ENCODE measurements at places on chromosomes 13 and 19. TPM values are rescaled to one million over a fixed set of nuclear protein-coding genes. Genes with fewer than 3 reads are reported as not detected.
A peak's percentile ranks its signal among the peaks of the same experiment; 100 is the strongest.

DNA sequence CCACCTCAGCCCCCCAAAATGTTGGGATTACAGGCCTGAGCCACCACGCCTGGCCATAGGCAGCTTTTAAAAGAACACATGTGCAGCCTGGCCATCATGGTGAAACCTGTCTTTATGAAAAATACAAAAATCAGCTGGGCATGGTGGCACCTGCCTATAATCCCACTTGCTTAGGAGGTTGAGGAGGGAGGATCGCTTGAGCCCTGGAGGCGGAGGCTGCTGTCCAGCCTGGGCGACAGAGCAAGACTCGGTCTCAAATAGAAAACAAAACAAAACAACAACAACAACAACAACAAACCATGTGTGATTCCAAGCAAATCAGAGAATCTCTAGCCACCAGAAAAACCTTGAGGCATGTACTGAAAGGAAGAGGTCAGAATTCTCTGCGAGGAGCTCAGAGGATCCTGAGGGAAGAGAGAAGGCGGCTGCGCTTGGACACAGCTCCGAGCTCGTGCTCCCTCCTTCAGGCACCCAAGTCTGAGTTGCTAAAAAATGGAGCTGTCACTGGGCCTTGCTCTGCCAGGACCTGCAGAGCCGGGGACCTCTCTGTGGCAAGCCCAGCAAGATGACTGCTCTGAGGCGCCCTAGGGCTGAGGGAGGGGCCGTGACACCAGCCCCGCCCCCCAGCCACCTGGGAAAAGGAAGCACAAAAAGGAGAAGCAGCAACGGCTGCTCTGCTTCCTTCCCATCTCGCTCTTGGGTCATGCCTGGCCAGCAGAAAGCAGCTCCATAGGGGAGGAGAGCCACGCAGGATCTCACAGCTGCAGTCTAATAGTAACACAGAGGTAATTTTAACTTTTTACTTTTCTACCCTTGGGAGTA, at the start of gene ARL11:
TSS of gene ARL11 (plus strand) at position 677 of the 822 bp plus-strand sequence. CDS start 1,941 bp downstream, outside the sequence.
- DNase-seq = no peak
- no peaks in the 10 kb centered on the region for H3K4me1 ChIP-seq
- peak within 1 kb of the TSS; percentile 18 for H3K4me3 ChIP-seq
- no peaks in the 10 kb centered on the region for H3K36me3 ChIP-seq

GRCh38 chr13:28337166-28338005, 157.5 kb downstream of the FLT1 start:
- peak overlapping the region; percentile 47 for H3K27ac ChIP-seq
- no peak for DNase-seq
- no peak overlapping the region for H3K4me3 ChIP-seq
- no peaks in the 10 kb centered on the region for H3K36me3 ChIP-seq
- no peaks in the 10 kb centered on the region for H3K4me1 ChIP-seq

PGPEP1 gene
- 20.6 TPM for total RNA-seq

DNA sequence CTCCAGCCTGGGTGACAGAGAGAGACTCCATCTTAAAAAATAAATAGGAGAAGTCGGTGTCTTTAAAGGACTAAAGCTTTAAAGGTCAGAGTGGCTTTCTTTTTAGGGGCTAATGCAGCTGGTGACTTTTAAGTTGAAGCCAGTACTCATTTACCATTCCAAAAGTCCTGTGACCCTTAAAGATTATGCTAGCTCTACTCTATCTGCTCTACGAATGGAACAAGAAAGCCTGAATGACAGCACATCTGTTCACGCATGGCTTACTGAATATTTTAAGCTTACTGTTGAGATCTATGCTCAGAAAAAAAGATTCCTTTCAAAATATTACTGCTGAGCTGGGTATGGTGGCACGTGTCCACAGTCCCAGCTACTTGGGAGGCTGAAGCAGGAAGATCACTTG, 16.4 kb downstream of the TDRD12 start:
- H3K4me3 ChIP-seq = no peak overlapping the region
- no peak for DNase-seq
- no peaks in the 10 kb centered on the region for H3K4me1 ChIP-seq
- no peaks in the 10 kb centered on the region for H3K36me3 ChIP-seq
- H3K27me3 ChIP-seq = no peaks in the 10 kb centered on the region
- no peak overlapping the region for H3K27ac ChIP-seq

ZNF567 gene
- total RNA-seq = 5.6 TPM

- H3K27ac ChIP-seq = no peak overlapping the region
- H3K27me3 ChIP-seq = no peaks in the 10 kb centered on the region
- DNase-seq = no peak
- no peaks in the 10 kb centered on the region for H3K4me1 ChIP-seq
Measured at GRCh38 chr19:39746836-39747529, 9.2 kb upstream of the CLC start.

HNRNPUL1 gene
- total RNA-seq = 88.8 TPM

DNA sequence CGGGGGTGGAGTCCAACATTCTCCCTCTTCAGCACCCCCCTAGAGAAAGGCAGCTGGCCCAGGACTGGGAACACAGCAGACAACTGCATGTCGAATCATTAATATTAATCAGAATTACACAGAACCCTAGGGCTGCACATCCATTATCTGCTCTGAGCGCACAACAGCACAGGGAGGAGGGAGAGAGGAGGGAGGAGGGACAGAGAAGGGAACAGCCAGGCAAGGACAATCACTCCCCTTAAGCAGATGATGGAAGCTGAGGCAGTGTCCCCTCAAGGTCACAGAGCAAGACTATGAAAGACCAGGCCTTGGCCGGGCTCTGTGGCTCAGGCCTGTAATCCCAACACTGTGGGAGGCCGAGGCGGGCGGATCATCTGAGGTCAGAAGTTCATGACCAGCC, 25.7 kb downstream of the TLE6 start:
- H3K4me1 ChIP-seq = no peaks in the 10 kb centered on the region
- no peak overlapping the region for H3K4me3 ChIP-seq
- peaks cover 62% of the 10 kb centered on the region for H3K36me3 ChIP-seq

OR10H1 gene
- not detected for total RNA-seq

METTL21C gene
- total RNA-seq = not detected

FFAR2 gene
- total RNA-seq = 0.20 TPM

Data from right atrium auricular region (tissue), 2 donors.